ENCODE measurements at places on chromosomes 12 and 14. TPM values are rescaled to one million over a fixed set of nuclear protein-coding genes. Genes with fewer than 3 reads are reported as not detected.
A peak's percentile ranks its signal among the peaks of the same experiment; 100 is the strongest.

RTL1 gene
- not detected for polyA plus RNA-seq

ENDOU gene
- polyA plus RNA-seq, result not detected

SLC24A4 gene
- polyA plus RNA-seq, result 0.12 TPM

VDR gene
- polyA plus RNA-seq, result not detected

KLRD1 gene
- polyA plus RNA-seq, result 1,034 TPM

KRT78 gene
- 0.28 TPM for polyA plus RNA-seq

DNA sequence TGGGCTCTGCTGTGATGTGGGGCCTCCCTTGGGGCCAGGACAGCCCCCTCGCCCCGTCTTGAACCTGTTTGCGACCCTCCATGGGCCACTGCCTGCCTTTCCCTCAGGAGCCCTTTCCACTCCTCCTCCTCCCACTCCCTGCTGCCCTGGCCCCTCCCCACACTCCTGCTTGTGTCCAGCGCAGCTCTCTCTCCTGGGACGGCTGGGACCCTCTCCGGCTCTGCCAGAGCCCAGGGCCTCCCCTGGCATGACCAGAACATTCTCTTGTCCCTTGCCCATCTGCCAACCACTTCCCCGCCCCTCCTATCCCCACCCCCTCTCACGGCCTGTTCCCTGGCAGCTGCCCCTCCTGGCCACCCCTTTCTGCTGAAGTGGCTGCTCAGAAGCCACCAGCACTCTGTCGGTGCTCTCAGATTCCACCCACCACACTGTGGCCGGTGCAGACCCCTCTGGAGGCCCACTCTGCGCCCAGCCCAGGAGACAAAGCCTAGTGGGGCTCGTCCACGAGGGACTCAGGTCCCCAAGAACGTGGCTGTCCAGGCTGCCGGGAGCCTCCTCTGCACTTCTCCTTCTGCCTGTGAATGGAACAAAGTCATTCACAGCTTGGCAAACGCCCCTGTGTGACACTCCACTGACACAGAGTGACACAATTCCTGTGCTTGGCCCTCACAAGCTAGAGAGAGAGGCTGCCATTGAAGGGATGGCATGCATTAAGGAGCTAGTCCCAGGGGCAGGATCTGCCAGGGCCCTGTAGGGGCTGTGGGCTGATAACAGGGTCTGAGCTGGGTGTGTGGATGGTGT, 1.4 kb downstream of the ASPG start:
- H3K27ac ChIP-seq, result no peak overlapping the region
- H3K4me1 ChIP-seq, result no peaks in the 10 kb centered on the region
- H3K4me3 ChIP-seq, result peak overlapping the region; percentile 23
- no peaks in the 10 kb centered on the region for H3K36me3 ChIP-seq
- no peak for DNase-seq

DNA sequence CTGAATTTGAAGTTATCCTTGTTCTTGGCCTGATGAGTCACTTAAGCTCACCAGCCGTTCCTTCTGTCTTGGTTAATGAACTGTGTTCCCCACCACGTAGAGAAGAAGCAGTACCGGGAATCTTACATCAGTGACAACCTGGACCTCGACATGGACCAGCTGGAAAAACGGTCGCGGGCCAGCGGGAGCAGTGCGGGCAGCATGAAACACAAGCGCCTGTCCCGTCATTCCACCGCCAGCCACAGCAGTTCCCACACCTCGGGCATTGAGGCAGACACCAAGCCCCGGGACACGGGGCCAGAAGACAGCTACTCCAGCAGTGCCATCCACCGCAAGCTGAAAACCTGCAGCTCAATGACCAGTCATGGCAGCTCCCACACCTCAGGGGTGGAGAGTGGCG, 68.2 kb downstream of the FRMD6 start:
- H3K4me1 ChIP-seq, result peaks cover 17% of the 10 kb centered on the region
- peaks cover 6% of the 10 kb centered on the region for H3K27me3 ChIP-seq
- H3K36me3 ChIP-seq, result no peaks in the 10 kb centered on the region
- H3K4me3 ChIP-seq, result no peak overlapping the region

DNA sequence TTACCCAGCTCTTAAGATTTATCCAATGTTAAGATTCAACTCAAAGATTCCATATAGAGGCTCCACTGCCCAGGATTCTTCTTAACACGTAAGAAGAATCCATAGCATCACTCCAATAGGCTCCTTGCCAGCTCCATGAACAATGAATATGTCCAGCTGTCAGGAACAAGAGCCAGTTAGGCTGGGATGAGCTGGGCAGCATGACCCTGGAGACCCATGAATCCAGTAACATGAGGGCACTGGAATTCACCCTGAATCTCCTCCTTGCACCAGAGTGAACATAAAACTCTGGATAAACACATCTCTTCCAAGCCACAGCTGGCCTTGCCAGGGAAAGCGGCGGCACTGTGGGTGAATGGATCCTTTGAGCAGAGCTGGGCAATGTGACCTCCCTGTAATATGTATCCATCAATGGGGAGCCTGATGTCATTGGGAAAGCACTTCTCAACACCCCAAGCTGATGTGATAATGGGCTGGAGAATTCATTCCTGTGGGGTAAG, 24.4 kb upstream of the TC2N start:
- no peak overlapping the region for H3K27ac ChIP-seq
- H3K4me3 ChIP-seq, result no peak overlapping the region

DNA sequence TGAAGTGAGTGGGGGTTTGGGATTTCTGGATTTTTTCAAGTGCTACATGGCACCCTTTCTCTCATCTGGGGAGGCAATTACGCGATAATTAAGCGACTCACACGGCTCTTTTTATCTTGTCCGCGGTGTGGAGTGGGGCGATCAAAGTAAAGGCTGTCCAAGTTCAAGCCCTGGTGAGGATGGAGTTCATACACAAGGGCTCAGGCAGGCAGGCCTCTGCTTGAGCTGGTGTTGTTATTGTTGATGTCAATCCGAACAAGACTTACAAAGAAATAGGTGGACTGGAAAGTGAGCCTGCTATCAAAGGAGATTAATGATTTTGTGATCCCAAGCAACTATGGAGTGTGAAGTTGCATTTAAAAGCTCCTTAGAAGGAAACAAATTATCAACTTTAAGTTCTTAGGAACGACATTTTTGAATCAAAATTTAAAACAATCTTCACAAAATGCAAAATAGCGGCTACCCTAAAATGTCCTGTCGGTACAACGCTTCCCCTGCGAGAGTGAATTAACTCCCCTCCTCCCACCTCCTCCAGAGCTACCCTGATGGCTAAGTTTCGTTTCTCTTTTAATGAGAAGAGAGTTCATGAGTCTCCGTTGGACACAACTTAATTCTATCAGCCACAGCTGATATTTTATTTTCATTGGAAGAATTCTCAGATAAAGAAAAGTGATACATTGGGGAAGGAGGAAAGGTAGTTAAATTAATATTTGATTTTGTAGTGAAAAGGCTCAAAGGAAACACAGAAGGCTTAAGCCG, 5.9 kb downstream of the FOXA1 start:
- H3K4me3 ChIP-seq, result no peak overlapping the region
- H3K4me1 ChIP-seq, result peaks cover 2% of the 10 kb centered on the region
- no peak overlapping the region for H3K27ac ChIP-seq
- H3K36me3 ChIP-seq, result peaks cover 30% of the 10 kb centered on the region
- no peak for DNase-seq

DNA sequence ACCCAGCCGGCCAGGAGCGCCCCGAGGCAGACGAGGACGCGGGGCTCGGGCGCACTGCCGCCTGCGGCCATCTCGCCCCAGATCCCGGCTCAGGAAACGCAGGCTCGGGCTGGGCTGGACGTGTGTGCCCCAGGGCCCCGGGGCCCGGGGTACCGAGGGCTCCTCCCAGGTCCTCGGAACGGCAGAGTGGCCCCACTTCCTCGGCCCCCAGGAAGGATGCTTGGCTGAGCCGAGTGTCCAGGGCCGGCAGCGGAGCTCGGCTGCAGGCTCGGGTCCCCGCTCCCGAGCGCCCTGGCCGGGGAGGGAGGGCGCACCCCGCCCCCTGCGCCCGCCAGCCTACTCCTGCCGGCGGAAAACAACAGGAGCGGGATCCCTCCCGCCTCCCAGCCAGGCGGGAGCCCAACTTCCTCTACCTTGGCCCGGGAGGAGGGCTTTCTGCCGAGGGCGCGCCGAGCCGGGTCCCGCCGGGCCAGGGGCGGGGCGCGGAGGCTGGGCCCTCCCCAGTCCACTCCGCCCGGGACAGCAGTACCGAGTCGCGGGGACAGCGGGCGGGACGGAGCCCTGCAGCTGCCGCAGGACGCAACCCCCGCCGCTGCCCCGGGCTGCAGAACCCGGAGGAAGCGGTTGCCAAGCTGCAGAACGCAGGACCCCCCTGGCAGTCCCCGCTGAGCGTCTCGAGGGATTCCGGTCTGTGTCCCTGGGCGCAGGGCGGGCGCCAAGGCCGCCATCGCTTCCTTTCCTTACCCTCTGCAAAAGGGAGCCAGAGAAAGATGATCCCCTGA, at the start of gene VSIG10:
VSIG10 (minus strand) TSS at position 411 of the 782 bp plus-strand sequence; CDS start at position 71, 340 bp downstream.
- H3K27me3 ChIP-seq, result peaks cover 9% of the 10 kb centered on the region
- peak within 1 kb of the TSS; percentile 87 for H3K4me3 ChIP-seq
- DNase-seq, result peak; percentile 7

- no peak for DNase-seq
- no peak overlapping the region for H3K4me3 ChIP-seq
- peaks cover 4% of the 10 kb centered on the region for H3K27me3 ChIP-seq
- no peaks in the 10 kb centered on the region for H3K36me3 ChIP-seq
These were observed 15.5 kb downstream of the C14orf132 start for GRCh38 chr14:96054661-96055060.

DNA sequence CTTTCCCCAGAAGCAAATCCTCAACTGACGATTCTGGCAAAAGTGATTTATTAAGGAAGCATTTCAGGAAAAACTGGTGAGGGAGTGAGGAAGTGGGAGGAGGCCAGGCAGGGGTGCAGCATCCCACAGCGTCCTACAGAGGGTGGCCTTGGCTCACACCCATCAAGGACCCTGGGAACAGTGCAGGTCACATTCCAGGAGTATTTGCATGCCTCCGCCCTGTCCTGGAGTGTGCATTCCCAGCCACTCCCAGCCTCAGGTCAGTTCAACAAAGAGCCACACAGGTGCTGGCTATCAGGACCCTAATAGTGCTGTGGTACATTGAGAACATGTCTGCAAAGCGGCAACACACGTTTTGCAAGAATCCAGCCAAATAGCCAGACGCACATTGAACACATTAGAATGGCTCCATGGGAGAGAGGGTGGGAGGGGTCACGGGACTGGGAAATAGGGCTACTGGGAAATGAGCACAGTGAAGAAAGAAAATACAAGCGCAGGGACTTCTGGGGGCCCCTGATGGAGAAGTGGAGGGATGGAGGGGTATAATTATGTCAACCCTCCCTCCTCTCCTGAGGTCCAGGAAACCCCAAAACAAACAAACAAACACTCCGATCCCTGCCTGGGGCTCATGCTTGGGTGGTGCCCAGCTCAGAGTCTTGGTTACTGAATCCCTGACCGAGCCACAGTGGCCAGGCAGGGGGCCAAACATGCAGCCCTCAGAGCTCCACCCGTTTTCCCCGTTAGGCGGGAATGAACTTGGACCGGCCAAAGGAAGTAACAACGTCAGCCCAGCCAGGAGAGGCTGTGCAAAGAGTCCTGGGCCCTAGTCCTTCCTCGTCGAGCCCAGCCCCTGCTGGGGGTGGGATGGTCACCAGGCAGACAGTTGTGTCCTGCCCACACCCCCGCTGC, 36.5 kb downstream of the CMKLR1 start:
- H3K4me1 ChIP-seq, result peaks cover 100% of the 10 kb centered on the region
- peak overlapping the region; percentile 75 for H3K4me3 ChIP-seq
- peaks cover 11% of the 10 kb centered on the region for H3K27me3 ChIP-seq

GRCh38 chr14:96861568-96862310, 64.6 kb downstream of the VRK1 start:
- no peak for DNase-seq
- peaks cover 39% of the 10 kb centered on the region for H3K36me3 ChIP-seq
- H3K27ac ChIP-seq, result no peak overlapping the region
- no peak overlapping the region for H3K4me3 ChIP-seq
- H3K4me1 ChIP-seq, result no peaks in the 10 kb centered on the region
- no peaks in the 10 kb centered on the region for H3K27me3 ChIP-seq

Measured in immature natural killer cell (primary cell).